ENCODE measurements at places on chromosomes 12 and 14. TPM values are rescaled to one million over a fixed set of nuclear protein-coding genes. Genes with fewer than 3 reads are reported as not detected.

DNA sequence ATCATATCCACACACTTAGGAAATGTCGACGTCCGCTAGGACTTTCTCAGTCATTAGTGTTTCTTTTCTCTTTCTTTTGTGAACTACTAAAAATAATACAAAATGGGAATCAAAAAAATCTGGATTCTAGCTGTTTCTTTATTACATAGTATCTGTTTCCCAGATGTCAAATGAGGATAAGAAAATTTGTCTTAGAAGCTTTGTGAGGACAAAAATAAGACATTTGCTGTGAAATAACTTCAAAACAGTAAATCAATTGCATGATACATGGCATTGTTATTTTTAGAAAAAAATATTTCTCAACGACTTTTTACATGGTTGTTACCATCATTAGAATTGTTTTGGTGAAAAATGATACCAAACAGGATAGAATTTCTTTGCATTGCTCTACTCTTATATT, 71.4 kb upstream of the IFNG-AS1 start:
- H3K27ac ChIP-seq: no peak overlapping the region
- H3K4me1 ChIP-seq: peaks cover 13% of the 10 kb centered on the region
- H3K27me3 ChIP-seq: no peaks in the 10 kb centered on the region
- H3K36me3 ChIP-seq: no peaks in the 10 kb centered on the region
- no peak overlapping the region for H3K4me3 ChIP-seq

GRCh38 chr14:22991852-22992251, 9.5 kb upstream of the AJUBA start:
- no peak overlapping the region for H3K27ac ChIP-seq
- no peaks in the 10 kb centered on the region for H3K27me3 ChIP-seq
- H3K4me3 ChIP-seq: no peak overlapping the region
- no peaks in the 10 kb centered on the region for H3K4me1 ChIP-seq
- no peak for DNase-seq

TTC9 gene
- 2.8 TPM for total RNA-seq

DNA sequence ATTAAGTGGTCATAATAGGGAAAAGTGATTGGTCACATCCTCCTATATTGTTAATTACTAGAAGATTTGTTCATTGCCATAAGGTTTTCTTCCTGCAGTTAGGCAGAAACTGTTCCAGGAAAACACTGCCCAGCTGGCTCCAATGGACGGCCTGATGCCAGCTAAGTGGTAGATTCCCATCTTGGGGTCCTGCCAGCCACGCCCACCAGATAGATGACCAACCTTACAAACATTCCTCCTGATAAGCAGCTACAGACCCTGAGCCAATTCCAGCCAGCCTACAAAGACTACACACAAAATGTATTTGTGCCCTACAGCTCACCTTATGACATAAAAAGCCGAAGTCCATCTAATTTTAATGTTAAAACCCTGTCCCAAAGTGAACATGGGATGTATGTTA, 685.9 kb upstream of the USP15 start:
- no peaks in the 10 kb centered on the region for H3K36me3 ChIP-seq
- no peaks in the 10 kb centered on the region for H3K4me1 ChIP-seq
- H3K27me3 ChIP-seq: no peaks in the 10 kb centered on the region
- no peak for DNase-seq
- no peak overlapping the region for H3K4me3 ChIP-seq
- H3K27ac ChIP-seq: no peak overlapping the region

GRCh38 chr12:62779488-62779887, 155.5 kb downstream of the PPM1H start:
- no peak for DNase-seq
- H3K36me3 ChIP-seq: no peaks in the 10 kb centered on the region
- no peak overlapping the region for H3K27ac ChIP-seq
- no peaks in the 10 kb centered on the region for H3K4me1 ChIP-seq
- no peak overlapping the region for H3K4me3 ChIP-seq

CTSG gene
- 0.52 TPM for total RNA-seq

DNA sequence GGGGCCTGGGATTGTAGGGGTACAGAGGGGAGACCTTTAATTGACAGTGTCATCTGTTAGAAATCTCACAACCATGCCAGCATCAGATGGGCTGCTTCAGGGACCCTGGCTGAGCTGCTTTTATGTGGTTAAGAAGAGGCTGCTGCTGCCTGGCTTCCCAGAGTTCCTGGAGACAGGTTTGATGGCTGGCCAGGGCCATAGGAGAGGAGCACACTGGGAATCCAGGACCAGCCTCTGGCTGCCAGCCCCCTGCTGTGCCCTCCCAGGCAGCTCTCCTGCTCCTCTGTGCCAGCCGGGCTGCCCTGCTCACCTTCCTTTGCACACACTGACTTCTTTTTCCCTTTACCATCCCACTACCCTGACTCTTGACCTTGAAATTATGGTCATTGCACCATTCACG, 507 bp upstream of the KRT73 start:
- no peak for DNase-seq
- peaks cover 3% of the 10 kb centered on the region for H3K27me3 ChIP-seq
- no peaks in the 10 kb centered on the region for H3K36me3 ChIP-seq

CNTN1 gene
- total RNA-seq: 1.4 TPM

RFX4 gene
- total RNA-seq: 0.56 TPM

MYO1H gene
- not detected for total RNA-seq

SERPINA10 gene
- total RNA-seq: not detected

PRR4 gene
- 3.4 TPM for total RNA-seq
